GM13977 (cell line): ENCODE measurements at places on chromosomes 1 and 21.

DNA sequence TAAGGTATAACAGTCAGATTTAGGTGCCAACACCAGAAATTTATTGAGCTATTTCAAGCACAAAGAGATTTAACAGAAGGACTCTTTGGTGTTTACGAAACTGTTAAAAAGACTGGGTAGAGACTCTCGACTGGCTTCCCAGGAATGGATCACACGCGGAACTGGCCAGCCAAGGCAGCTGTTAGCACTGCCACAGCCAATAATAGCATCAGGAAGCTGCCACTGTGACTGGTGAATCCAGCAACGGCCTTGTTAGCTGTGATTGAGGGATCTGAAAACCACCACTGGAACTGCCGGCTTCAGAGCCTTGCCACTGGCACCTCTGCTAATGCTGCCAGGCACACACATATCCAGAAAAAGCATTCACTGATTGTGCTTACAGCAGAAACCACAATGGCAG is 10.6 kb upstream of the SIM2 start:
- DNase-seq, result no peak

- no peak for DNase-seq
Observed at GRCh38 chr21:42744520-42745445, 91.4 kb downstream of the PDE9A start.

GRCh38 chr1:94490556-94490955 is 51.0 kb downstream of the F3 start:
- no peak for DNase-seq

- no peak for DNase-seq
Observed at GRCh38 chr1:197986817-197987216, 69.6 kb downstream of the LHX9 start.

DNA sequence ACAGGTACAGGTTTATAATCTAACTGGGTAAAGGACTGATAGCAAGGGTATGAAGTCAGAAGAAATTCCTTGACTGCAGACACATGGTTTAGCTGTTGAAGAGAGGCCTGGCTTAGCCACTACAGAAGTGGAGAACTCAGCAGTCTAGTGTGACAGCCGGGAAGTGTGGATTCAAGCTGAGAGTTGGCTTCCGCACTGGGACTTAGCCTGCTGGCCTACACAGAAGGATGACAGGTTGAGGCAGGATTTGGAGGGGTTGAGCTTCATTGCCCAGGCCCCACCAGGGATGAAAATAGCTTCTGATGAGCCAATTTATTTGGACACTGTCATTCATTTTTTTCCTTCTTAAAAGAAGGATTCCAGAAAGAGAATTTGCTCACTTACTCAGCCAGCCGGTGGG is 284.4 kb downstream of the PCP4 start:
- no peak for DNase-seq

DNA sequence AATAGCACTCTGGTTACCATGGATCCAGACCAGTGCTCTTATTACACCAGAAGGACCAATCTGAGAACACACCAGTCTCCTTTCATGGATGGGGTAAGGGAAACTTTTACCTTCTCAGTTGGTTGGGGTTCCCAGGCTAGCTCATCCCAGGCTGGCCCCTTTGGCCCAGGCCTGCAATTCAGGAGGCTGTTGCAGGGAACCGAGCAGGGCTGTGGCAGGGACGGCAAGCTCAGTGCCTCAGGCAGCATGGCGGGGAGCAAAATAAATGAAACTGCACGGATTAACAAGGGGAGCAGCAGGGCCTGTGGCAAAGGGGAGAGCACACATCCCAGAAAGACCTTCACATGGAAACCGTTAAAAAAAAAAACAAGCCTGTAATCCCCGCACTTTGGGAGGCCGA is 57.0 kb downstream of the DMRTB1 start:
- DNase-seq, result no peak

DNA sequence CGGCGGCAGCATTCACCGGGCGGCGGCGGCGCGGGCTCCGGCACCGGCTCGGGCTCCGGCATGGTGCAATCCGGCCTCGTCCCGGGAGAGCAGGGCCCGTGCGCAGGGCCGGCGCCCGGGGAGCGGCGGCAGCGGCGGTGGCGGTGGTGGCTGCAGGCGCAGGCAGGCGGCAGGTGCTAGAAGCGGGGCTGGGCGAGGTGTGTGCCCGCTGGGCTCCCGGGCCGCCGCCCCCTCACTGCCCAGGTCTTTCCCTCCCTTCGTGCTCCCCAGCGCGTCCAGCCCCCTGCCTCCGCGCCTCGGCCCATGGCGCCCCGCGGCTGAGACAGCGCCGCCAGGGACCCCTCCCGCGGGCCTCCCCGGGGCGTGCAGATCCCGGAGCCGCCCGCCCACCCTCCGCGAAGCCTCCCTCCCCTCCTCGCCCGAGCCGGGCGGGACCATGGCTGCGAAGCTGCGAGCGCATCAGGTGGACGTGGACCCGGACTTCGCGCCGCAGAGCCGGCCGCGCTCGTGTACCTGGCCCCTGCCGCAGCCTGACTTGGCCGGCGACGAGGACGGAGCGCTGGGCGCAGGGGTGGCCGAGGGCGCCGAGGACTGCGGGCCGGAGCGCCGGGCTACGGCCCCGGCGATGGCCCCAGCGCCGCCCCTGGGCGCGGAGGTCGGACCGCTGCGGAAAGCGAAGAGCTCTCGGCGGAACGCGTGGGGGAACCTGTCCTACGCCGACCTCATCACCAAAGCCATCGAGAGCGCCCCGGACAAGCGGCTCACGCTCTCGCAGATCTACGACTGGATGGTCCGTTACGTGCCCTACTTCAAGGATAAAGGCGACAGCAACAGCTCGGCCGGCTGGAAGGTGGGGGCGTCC is 492 bp downstream of the FOXO6 start:
- DNase-seq, result peak; percentile 61

DNA sequence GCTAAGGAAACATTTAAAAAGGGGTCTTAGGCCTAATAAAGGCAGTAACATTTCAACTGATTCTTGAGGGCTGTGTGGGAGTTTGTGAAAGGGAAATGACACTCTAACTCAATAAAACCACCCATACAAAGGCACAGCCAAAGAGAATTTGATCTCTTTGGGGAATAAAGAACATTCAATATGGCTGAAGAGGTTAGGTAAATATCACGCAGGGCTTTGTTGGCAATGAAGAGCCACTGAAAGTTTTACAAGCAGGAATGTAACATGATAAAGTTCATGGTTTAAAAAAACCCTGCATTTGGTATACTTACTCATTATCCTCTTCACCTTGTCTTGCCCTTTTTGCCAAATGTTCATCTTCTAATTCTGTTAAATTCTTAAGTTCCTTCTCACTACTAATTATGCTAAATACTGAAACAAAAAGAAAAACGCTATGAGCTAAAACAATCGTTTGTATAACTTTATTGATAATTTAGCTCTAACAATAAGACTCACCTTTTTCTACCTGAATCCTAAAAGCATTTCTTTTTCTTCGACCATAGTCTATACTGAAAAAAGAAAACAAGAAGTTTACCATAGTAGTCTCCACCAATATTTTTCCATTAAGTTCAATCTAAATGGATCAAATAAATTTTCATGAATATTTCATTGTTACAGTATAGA is 12.5 kb downstream of the NVL start:
- DNase-seq, result no peak

GRCh38 chr1:222420633-222421032 is 127.3 kb downstream of the HHIPL2 start:
- no peak for DNase-seq

GRCh38 chr1:218353656-218354055 is 8.5 kb downstream of the TGFB2 start:
- no peak for DNase-seq

DNA sequence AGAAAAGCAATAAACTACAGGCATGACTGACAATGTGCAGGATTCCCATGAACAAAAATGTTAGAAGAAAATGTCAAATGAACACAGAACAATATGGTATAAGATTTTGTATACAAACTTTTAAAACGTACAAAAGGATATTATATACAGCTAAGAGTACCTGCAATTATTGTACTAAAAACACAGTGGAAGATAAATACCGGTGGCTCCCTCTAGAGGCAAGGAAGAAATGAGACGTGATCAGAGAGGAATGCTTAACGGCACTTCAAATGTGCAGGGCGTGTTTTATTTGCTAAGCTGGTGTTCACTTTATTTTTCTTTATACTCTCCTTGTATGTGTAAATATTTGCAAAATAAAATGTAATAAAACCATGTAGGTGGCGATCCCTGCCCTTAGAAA is 191.8 kb upstream of the SAMSN1 start:
- DNase-seq, result no peak

DNA sequence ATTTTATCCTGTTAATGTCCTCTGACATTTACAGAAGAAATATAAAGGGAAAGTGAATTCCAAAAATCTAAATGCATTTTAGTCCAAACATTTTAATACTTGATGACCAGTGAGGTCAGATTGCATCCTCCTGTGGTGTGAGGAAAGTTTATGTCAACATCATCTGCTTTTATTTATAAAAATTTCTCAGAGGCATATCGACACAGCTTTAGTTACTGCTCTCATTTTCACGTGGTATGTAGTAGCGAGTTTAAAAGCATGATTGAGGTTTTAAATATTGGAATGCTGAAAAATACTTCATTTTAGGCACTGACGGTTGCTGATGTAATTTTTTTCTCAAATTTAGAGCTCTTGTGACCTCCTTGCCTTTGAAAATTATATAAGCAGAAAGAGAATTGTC is 234.8 kb downstream of the HMCN1 start:
- DNase-seq, result no peak

DNA sequence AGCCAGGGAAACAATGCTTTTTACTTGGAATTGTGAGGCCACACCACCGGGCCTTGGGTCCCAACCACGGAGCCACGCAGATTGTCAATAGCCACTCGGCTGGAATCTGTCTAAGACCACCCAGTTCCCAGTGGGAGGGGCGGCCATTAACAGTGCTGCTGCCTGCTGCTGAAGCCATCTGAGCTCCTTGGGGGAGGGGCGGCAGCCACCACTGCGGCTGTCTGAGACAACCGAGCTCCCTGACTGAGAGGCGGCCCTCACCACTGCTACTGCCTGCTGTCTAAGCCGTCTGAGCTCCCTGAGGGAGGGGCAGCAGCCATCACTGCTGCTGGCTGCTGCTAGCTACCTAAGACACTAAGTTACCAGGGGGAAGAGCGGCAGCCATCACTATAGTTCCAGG is 64.3 kb downstream of the DMRTA2 start:
- DNase-seq, result no peak

DNA sequence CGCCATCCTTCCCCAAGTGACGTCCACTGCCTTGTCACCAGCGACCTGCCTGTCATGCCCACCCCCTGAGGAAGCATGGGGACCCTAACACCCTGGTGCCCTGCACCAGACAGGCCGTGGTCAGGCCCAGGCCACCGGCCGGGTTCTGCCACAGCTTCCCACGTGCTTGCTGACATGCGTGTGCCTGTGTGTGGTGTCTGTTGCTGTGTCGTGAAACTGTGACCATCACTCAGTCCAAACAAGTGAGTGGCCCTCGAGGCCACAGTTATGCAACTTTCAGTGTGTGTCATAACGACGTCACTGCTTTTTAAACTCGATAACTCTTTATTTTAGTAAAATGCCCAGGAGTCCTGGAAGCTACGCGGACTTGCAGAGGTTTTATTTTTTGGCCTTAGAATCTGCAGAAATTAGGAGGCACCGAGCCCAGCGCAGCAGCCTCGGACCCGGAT is 8.5 kb upstream of the CTRC start:
- no peak for DNase-seq

- no peak for DNase-seq
Observed at GRCh38 chr1:91578320-91579109, 77.9 kb downstream of the CDC7 start.

DNA sequence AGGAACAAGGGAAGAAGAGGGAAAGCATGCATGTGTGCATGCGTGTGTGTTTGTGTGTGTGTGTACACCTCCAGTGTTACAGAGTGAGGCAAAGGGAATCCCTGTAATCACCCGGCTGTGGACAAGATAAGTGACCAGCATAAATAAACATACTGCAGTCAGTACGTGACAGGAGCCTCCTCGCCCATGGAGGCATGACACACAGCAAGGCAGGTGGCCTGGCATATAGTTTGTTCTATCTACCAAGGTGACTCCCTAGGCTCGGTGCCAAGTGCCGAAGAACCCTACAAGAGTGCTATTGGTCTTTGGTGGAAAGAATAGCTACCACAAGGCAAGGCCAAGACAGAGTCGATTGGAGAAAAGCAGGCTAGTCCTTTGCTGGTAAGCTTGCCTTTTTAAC is 31.7 kb upstream of the HEATR1 start:
- no peak for DNase-seq

DNA sequence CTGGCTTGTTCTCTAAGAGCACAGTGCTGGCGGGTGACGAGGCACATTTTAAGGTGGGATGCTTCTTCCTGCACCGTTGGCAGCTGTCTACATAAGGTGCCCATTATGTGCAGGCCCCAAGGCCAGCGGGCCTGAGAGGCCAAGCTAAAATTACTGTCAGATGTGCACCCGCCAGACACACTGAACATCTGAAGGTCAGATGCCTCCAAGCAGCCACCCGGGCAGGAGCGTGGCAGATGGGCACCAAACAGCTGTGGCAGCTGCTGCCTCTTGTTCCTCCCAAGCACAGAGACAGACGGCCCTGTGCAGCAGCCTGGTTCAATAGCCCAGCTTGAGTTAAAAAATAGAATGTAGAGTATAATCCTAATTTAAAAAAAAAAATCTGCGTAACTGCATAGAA is 211.9 kb upstream of the EDN2 start:
- no peak for DNase-seq

DNA sequence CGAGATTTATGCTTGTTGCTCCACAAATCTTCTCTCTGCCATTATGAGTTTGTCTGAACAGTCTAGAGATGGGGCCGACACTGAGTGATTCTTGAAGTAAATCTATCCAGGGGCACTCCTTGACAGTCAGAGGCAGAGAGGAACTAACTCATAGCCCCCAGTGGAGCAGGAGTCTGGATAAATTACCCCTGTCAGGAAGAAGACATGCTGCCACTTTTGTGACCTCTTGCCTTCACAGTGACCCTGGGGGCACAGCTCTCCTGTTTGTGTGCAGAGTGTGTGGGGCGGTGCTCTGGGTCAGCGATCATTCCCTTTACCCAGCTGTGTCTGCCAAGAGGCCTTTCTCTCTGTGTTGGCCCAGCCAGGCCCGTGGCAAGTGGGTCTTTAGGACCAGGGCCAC is 29.5 kb downstream of the PEX14 start:
- no peak for DNase-seq
